Stimulated activated CD8-positive, alpha-beta memory T cell treated with anti-CD3 and anti-CD28 coated beads, Interleukin-15, amount 100 ng/mL, for 48 hours (primary cell): ENCODE measurements at places on chromosomes 16 and 17.

GRCh38 chr17:60769327-60769726 lies 91.7 kb downstream of the BCAS3 start:
- no peak for DNase-seq

DNA sequence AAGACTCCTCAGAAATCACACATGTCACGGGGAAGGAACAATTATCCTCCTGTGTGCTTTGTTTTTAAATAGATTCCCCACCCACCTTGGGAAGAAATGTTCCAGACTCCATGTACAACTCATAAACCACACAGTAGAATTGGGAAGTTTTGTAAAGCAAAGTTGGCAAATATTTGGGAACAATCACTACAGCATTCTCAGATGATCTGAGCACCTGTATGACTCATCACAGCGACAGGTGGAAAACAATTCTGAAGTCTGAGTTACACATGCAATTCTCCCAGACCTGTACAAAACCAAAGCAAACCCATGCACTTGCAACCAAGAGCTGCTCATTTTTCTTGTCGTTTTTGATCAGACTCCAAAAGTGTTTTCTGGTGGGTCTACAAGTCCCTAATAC lies 14.4 kb upstream of the MYLK3 start:
- no peak for DNase-seq

GRCh38 chr17:82645516-82645915 lies 2.7 kb downstream of the WDR45B start:
- DNase-seq, result no peak

- no peak for DNase-seq
Observed at GRCh38 chr17:76408037-76408849, 23.8 kb downstream of the SPHK1 start.

DNA sequence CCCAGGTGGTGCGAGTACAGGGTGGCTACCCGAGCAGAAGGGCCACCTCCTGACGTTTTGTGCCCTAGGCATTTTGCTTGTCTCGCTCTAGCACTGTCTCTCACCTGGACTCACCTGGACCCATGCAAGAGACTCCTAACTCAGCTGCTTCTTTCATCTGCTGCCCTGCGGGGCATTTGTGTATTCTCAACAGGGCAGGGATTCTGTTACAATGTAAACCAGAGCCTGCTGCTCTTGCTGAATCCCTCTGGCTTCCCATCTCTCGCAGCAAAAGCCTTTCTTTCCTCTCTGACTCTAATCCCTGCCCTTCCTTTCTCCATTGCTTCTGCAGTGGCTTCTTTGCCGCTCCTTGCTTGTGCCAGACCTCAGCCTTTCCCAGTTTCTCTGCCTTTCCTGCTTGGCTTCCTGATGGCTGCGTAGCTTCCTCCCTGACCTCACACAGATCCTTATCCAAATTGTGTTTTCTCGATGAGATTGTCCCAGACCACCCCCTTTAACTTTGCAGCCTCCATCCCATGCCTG lies 10.2 kb downstream of the ARSG start:
- no peak for DNase-seq

- no peak for DNase-seq
Observed at GRCh38 chr16:89437991-89438390, 52.4 kb downstream of the ANKRD11 start.

DNA sequence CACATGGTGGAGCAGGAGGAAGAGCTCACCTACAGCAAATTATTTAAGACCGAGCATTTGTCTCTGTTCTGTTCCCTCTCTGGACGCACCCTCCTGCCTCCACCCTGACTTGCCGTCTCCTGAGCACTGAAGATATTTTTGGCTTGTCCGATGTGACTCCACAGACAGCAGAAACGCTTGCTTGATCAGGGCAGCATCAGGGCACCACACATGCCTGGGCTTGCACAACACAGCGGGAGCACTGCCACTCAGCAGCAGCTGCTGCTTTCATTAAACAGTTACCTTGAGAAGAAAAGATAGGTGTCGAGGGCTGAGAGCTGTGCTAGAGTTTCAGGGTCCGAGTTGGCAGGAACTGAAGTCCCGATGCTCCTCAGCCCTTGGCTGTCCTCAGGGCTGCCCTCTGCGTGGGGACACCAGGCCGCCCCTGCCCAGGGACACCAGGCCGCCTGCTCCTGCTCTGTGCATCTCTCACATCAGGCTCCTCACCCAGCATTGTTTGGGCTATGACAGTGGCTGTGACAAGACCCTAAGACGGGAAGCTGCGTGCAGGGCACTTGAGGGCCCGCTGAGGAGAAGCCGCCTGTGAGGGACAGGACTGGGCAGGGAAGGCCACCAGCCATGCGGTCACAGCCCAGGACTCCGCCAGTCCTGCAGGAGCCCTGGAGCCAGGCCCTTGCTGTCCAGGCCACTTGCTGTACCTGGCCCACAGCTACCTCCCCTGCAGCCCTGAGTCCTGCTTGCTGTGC lies 21.3 kb upstream of the CDH15 start:
- no peak for DNase-seq

- DNase-seq, result no peak
Observed at GRCh38 chr16:30805370-30806169, 18.6 kb upstream of the ZNF629 start.

GRCh38 chr17:43549496-43549895 lies 3.4 kb upstream of the ETV4 start:
- no peak for DNase-seq

DNA sequence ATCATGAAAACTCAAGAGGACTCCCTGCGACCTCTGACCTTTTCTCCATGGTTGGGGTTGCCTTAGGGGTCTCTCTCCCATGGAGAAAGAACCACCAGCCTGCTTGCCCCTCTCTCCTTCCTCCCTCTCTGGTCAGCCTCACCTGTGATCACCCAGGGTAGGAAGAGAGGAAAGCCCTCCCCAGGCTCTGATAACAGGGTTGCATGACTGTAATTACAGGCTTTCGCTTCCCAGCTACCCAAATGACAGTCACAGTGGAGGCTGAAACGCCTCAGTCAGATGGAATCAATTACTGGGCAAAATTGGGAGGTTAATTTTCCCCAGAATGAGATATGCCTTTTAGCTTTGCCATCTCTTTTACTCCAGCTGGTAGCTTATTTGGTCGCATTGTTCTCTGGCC lies 265.8 kb upstream of the SOX9 start:
- no peak for DNase-seq

- no peak for DNase-seq
Observed at GRCh38 chr16:71473891-71474290, 11.8 kb upstream of the ZNF23 start.

DNA sequence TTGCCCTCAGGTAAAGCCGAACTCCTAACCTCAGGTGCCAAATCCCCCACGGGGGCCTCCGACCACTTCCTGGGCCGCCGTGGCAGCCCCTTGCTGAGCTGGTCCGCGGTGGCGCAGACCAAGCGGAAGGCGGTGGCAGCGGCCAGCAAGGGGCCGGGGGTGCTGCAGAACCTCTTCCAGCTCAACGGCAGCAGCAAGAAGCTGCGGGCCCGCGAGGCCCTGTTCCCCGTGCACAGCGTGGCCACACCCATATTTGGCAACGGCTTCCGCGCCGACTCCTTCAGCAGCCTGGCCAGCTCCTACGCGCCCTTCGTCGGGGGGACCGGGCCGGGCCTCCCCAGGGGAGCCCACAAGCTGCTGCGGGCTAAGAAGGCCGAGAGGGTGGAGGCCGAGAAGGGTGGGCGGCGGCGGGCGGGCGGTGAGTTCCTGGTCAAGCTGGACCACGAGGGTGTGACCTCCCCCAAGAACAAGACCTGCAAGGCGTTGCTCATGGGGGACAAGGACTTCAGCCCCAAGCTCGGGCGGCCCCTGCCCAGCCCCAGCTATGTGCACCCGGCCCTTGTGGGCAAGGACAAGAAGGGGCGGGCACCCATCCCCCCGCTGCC lies 51.6 kb downstream of the ACTG1 start:
- DNase-seq, result no peak

- DNase-seq, result no peak
Observed at GRCh38 chr16:83882163-83882885, 16.6 kb upstream of the MLYCD start.

GRCh38 chr16:50204453-50205108 lies 51.5 kb downstream of the TENT4B start:
- no peak for DNase-seq

GRCh38 chr17:45734598-45734997 lies 49.5 kb upstream of the CRHR1 start:
- DNase-seq, result no peak

DNA sequence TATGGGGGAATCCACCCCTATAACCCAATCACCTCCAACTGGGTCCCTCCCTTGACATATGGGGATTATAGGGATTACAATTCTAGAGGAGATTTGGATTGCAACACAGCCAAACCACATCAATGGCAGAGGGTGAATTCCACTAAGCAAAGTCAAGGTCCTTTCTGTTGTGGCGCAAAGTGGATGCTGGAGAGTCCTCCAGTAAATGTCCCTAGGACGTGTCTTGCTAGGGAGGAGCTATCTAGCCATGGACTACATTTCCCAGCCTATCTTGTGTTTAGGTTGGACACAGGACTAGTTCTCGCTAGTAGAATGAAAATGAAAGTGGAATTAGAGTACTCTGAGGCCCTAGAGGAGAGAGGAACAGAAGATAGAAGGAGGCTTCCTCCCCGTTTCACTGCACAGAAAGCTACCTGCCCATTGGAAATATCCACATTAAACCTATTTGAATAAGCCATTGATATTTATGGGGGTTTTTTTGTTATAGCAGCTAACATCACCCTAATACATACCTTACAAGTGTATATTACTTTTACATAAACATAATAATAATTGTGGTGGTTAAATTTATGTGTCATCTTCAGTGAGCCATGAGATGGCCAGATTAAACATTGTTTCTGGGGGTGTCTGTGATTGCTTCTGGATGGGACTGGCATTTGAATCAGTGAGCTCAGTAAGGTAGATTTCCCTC lies 56.7 kb upstream of the ERCC4 start:
- DNase-seq, result no peak

- DNase-seq, result no peak
Observed at GRCh38 chr17:82830249-82830661, 9.6 kb downstream of the ZNF750 start.

GRCh38 chr16:73483934-73484711 lies 436.2 kb upstream of the ZFHX3 start:
- DNase-seq, result no peak

DNA sequence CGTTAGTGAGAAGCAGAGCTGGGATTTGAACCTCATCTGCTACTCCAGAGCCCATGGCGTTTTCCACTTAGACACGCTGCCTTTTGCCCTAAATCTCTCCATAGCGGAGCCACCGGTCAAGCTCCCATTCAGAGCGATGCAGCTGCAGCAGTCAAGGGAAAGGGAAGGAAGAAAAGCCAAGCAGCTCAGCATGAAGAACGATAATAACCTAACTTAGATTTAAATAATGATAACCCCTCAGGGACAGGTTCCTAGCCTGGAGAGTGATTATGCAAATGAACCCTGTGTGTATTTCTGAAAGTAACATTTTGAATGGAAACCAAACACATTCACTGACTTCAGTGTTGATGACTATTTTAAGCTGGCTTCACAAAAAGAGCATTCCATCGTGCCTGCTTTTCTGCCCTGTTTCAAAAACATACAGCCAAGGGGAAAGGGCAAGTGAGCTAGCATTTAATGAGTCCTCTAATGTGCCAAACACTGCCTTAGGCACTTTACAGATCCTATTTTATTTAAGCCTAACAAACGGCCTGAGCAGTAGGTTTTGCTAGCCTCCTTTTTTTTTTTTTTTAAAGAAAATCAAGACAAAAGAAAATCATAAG lies 798.3 kb downstream of the CDH8 start:
- no peak for DNase-seq

GRCh38 chr16:58684001-58684353 lies 593 bp downstream of the SLC38A7 start:
- no peak for DNase-seq

- DNase-seq, result no peak
Observed at GRCh38 chr17:15882058-15882720, 62.7 kb upstream of the ADORA2B start.

- no peak for DNase-seq
Observed at GRCh38 chr16:4911970-4912386, 25.0 kb downstream of the PPL start.

DNA sequence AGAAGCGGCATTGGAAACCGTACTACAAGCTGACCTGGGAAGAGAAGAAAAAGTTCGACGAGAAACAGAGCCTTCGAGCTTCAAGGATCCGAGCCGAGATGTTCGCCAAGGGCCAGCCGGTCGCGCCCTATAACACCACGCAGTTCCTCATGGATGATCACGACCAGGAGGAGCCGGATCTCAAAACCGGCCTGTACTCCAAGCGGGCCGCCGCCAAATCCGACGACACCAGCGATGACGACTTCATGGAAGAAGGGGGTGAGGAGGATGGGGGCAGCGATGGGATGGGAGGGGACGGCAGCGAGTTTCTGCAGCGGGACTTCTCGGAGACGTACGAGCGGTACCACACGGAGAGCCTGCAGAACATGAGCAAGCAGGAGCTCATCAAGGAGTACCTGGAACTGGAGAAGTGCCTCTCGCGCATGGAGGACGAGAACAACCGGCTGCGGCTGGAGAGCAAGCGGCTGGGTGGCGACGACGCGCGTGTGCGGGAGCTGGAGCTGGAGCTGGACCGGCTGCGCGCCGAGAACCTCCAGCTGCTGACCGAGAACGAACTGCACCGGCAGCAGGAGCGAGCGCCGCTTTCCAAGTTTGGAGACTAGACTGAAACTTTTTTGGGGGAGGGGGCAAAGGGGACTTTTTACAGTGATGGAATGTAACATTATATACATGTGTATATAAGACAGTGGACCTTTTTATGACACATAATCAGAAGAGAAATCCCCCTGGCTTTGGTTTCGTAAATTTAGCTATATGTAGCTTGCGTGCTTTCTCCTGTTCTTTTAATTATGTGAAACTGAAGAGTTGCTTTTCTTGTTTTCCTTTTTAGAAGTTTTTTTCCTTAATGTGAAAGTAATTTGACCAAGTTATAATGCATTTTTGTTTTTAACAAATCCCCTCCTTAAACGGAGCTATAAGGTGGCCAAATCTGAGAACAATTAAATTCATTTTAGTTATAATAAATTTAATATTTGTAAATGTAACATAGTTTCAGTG lies 1.7 kb downstream of the HEXIM1 start:
- DNase-seq, result no peak

- DNase-seq, result no peak
Observed at GRCh38 chr16:4894276-4895150, 42.4 kb downstream of the PPL start.

- no peak for DNase-seq
Observed at GRCh38 chr16:19291475-19291874, 5.9 kb downstream of the CLEC19A start.

DNA sequence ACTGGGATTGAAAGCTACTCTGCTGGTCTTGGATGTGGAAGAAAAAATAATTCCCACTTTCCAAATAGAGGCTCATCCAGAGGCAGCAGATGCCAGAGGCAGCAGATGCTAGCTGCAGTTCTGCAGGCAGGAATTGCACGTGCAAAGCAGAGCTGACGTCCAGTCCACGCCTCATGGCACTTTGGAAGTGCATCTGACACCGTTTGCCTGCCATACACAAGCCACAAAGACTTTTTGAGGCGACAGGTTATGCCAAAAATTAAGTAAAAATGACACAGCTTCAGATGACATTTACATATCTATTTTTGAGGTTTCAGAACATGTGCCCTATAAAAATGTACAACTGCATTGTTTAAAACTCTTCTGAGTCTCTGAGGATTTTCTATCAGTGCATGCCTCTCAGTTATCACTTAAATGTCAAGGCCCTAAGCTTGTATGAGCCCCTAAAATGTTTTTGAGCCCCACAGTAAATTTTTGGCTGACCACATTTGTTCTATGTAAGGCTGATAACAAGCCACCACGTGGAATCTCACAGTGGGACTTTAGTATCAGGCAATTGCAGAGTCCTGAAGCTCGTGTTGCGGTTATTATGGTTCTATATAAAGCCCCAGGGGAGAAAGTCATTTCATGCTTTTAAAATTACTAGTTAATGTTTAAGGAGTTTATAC lies 239.2 kb downstream of the PRKCA start:
- DNase-seq, result no peak
